ENCODE measurements at places on chromosomes 11 and 22.

DNA sequence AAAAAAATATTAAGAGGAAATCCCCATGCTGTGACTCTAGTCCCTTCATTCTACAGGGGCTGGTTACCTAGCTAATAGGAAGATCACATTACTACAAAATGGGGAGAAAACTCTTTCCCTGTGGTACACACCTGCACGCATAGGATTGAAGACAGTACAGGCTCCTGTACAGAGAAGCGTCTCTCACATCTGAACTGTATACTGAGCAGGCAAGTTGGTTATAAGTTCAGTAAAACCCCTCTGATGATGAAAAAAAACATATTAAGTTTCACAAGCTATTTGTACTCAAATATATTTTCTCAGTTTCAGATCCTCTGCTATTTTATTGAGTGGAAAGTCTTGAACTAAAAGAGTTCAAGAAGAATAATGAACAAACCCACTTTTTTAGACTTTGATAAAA is 156.9 kb upstream of the HSD17B12 start:
- DNase-seq = no peak

DNA sequence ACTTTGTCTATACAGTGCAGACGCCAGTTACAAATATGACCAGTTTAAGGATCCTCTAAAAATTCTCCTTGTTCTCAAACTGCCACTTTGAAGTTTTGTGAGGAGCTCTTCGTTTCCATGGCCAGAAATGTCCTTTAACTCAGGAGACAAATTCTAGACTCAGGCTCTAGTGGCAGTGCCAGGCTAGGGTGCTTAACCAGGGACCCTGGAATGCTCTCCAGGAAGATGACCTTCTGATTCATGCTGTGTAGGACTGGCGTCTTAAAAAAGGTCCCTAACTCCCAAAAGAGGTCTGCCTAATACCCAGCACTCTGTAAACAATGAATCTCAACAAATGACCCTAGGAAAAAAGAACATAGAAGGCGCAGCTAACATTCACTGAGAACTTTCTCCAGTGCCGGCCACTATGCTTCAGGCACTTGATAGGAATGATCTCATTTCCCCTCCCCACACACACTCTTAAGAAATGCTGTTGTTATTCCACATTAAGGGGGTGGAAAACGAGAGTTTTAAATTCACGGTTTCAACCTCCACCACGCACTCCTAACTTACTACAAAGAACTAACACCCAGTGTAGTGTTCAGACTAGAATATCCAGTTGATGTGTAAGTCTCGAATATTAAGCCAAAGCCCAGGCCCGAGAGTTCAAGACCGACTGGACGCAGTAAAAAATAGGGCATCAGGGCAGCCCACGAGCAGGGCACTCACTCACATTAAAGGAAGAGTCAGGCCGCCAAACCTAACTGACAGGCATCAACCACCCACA is 747 bp downstream of the NXF1 start:
- DNase-seq = peak; percentile 60

DNA sequence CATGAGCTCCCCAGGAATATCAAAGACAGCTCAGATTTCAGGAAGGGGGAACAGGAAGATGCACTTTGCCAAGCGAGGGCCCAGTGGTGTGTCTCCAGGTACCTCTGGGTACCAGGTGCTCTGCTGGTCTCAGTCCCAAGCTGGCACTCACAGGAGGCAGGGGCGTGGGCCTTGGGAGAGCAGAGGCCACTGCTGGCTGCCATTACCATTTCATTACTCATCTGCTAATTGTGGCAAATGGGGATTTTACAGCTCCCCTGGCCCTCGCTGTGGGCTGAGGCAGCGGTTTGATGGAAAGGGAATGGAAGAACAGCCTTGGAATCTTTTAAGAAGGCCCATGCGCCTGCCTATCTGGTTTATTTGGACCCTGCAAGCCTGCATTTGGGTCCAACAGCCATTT is 192.0 kb upstream of the NAV2 start:
- DNase-seq = no peak

GRCh38 chr22:38941488-38941987 is 15.9 kb upstream of the APOBEC3A start:
- DNase-seq = peak; percentile 32

- DNase-seq = no peak
Measured at GRCh38 chr11:74925281-74925680, 23.6 kb downstream of the XRRA1 start.

- DNase-seq = peak; percentile 91
Measured at GRCh38 chr11:111909378-111909777, 2.2 kb downstream of the CRYAB start.

DNA sequence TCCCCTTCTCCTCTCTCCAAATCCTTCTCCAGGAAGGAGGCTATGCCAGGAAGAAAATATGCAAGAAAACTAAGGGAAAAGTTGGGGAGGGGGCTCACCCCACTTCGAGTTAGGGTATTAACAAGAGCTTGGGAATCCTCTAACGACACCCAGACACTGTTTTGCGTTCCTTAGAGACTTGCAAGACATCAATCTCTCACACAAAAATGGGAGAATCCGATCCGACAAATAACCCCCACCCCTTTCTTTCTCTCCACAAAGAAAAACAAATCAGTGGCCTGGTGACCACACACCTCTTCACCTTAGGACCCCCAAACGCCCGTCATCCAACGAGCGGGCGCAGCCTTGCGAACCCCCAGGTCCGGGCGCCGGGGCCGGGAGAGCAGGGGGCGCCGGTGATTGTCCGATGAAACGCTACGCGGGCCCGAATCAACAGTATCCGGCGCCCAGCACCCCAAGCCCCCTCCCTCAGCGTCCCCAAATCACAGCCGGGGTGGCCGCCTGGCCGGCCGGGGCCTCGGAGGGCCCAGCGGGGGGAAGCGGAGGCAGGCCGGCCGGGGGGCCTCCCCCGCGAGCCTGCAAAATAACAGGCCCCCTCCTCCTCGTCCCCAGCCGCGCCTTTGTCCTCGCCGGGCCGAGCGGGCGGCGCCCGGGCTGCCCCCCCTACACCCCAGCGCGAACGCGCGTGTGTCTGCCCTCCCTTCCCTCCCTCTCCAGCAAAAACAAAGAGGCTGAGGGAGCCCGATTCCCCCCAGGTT is 690 bp downstream of the CSNK1E start:
- DNase-seq = no peak

DNA sequence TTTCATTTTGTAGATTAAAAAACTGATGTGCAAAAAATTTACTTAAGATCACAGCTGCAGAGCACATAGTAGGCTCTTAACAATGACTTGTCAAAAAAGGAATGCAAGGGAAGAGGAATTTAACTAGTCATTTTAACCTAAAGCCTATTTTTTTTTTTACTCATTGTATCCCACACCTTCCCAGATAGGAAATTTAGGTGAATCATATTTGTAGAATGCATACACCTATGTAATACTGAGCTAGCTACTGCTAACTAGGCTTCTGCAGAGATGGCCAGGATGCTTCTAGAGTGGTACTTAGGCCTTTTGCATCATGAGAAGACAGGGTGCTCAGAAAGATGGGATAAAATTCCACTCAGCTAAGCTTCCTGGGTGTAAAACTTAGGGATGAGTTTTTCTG is 387.3 kb downstream of the AASDHPPT start:
- no peak for DNase-seq

- DNase-seq = no peak
Measured at GRCh38 chr11:84140386-84141169, 854.4 kb upstream of the CCDC90B start.

DNA sequence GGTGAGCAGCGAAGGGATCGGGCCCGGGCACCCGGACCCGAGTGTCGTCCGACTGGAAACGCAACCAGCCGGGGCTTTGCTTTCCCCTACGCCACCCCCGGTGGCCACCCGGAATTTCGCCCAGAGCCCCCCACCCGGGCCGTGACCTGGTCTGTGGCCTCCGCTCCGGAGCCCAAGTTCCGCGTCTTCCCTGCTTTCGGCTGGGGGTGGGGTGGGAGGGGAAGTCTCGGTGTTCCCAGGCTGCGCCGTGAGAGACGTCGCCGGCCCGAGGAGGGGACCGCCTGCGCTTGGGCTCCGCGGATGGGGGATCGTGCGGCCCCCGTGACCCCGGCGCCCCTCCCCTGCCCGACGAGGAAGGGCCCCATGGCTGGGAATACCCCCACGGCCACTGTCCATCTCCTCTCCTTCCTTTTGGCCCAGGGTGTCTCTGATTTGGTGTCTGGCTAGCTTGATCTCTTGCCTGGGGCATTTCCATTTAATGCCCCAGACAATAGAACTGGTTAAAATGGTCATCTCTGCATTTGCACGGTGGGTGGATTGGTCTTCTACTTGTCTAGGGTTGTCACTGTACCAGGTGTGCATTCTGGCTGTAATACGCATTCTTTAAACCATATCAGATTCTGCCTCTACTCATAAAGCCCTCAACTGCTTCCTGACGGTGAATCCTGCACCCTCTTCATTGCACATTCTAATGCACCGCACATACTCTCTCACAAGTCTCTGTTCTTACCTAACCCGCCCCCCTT is 789 bp downstream of the SIK2 start:
- peak; percentile 78 for DNase-seq

GRCh38 chr22:17137170-17137569 is 16.0 kb upstream of the TMEM121B start:
- no peak for DNase-seq

DNA sequence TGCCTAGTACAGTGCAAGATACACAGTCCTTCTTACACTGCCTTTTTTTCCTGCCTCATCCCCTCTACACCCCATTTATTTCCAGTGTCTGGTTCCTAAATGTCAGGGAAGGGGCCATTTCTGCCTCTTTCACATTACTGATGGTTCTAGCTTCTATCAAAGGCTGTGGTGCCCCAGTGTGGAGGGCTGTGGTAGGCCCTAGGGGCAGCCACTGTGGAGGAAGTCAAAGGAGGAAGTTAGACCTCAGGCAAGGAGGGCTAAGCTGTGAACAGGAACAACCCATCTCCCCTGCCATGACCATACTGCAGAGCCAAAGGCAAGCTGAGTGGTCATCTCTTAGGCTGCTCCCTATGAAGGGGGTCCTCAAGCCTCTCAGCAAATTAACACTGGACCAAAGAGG is 81.9 kb upstream of the CRTAM start:
- DNase-seq = no peak

DNA sequence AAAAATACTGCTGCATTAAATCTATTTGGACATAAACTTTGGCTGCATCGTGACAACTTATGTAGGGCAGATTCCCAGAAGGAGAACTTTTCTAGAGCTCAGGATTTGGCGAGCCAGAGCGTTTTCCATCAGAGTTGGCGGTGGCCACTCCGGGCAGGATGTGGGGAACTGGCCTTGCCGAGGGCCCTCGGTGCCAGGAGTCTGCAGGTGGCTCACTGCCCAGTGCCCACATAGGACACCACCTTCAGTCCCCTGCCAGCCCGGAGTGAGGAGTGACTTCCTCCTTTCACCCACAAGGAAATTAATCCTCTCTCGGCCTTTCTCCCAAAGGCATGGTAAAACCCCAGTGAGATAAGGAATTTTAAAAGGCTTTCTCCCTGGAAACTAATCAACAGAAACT is 1.6 kb upstream of the LGALS2 start:
- DNase-seq = no peak

GRCh38 chr11:127866109-127866508 is 721.2 kb downstream of the ETS1 start:
- no peak for DNase-seq

- peak; percentile 5 for DNase-seq
Measured at GRCh38 chr11:76073724-76074123, 132.6 kb downstream of the WNT11 start.

DNA sequence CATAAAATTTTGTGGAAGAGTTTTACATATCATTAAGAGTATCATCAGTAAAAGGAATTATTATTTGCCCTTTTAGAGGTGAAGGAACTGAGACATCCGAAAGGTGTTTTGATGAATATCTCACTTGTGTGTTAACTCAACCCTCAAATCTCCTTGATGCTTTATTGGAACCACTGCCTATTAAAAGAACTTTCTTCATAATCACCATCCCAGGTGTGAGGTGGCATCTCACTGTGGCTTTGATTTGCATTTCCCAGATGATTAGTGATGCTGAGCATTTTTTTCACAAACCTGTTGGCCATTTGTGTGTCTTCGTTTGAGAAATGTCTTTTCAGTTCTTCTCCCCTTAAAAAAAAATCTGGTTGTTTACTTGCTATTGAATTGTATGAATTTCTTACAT is 134.0 kb upstream of the SYN3 start:
- no peak for DNase-seq

GRCh38 chr11:1410366-1411291 is 20.9 kb downstream of the BRSK2 start:
- no peak for DNase-seq

GRCh38 chr11:18011633-18012032 is 1.2 kb downstream of the SERGEF start:
- no peak for DNase-seq

- DNase-seq = no peak
Measured at GRCh38 chr11:66629356-66629755, 9.1 kb upstream of the RBM4 start.

GRCh38 chr11:34830648-34831047 is 85.5 kb downstream of the APIP start:
- DNase-seq = no peak

DNA sequence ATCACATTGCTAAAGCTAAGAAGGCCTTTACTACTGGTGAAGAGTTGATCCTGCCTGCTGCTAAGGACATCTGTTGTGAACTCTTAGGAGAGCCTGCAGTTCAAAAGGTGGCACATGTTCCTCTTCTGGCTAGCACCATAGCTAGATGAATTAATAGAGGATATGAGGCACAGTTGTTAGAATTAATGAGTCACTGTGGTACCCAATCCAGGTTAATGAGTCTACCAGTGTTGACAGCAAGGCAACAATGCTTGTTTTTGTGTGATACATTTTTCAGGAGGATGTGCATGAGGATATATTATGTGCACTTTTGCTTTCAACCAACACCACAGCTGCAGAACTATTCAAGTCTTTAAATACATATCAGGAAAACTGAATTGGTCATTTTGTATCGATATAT is 12.0 kb downstream of the C11orf58 start:
- DNase-seq = no peak

DNA sequence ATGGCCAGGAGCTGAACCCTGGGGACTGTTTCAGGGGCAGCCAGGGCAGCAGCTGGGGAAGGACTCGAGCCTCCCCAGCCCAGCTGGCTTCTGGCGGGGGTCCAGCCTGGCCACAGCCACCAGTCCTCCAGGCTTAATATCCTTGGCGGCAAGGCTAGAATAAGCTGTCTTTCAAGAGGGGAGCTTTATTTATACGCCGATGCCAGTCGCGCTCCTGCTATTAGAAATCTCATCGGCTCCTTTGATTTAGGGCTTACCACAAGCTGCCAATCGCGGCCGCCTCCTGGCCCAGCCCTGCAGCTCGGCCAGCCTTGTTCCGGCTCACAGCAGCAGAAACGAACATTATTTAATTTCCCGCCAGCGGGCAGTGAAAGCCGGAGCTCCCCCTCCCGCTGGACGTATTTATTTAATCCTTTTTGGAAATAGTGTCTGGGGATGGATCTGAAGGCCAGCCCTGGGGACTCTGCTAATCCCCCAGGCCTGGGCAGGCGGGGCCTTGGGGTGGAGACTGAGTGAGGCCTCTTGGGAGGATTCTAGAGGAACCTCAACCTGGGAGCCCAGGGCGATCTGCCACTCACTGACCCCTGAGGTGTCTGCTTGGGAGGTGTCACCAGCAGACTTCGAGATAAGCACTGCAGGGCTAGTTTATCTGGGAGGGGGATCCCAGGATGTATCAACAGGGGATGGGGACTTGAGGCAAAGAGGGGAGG is 363.1 kb downstream of the MN1 start:
- DNase-seq = no peak
